ENCODE measurements at places on chromosomes 6 and 20.

DNA sequence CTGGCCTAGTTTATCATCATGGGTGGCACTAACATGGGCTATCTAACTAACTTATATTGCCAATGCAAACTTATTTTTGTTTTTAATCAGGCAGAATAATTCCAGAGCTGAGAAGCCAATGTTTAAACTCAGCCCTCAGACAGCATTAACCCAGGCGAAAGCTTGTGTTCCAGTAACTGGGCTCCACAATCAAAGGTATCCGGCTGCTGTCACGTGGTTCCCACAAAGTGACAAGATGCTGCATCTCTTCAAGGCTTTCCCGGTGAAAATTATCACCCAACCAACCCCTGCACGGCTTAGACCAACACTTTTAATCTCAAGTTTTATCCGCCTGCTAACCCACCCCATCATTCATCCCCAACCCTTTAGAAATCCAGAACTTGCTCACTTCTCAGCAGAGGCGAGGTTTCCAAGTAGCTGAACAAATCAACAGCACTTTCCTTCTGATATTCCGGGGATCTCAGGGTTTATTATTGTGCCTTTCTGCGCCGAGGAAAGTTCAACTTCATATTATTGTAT is 885 bp downstream of the MTCL3 start:
- no peak for DNase-seq

- no peak for DNase-seq
Measured at GRCh38 chr6:116008470-116009243, 52.0 kb downstream of the FRK start.

DNA sequence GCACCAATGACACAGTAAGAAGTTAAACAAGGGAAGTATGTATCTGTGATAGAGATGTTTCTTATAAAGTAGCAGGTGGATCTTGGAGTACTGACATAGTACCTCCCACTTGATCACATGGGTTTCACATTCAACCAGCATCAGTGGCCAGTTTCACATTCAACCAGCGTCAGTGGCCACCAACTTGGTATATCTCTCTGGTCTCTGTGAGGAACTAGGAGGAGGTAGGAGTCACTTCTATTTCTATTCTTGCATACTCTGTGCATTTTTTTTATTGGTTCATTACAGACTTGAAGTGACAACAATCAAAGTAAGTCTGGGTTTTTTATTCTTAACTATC is 200.3 kb upstream of the SIM1 start:
- no peak for DNase-seq

- no peak for DNase-seq
Measured at GRCh38 chr6:30020626-30021025, 40.4 kb upstream of the POLR1H start.

DNA sequence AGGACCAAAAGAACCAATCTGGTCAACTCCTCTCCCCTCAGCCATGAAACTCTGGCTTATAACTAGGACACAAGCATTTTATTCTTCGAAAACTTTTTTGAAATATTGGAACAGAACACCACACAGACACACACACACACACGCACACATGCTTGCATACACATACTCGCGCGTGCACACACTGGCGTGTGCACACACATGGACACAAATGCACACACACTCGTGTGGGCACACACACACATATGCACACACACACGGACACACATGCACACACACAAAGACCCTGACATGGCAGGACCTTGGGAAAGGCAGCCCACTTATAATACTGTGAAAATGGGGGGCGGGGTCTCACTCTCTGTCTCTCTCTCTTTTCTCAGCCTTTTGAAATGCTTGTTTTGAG is 63.9 kb downstream of the TMEM242 start:
- DNase-seq, result no peak

DNA sequence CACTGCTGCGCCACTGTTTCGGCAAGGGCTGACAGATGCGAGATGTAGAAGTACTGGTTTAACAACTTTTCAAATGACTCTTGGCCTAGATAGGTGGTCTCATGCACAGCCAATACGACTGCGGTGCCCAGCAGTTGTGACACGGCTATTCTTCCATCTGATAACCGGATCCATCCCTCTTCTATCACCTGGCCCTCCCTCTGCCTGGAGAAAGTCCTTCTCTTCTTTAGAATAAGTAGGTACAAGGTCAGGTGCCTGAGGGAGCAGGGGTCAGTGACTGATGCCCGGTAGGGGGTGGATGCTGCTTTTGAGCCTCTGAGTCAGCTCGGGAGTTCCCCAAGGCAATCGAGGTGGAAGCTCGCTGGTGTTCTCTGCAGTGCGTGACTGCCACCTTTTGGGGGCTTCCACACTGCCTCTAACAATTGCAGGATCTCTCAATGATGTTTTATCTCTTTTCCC is 166.8 kb upstream of the GRIK2 start:
- no peak for DNase-seq

- DNase-seq, result no peak
Measured at GRCh38 chr20:3783068-3783489, 1.8 kb upstream of the SPEF1 start.

DNA sequence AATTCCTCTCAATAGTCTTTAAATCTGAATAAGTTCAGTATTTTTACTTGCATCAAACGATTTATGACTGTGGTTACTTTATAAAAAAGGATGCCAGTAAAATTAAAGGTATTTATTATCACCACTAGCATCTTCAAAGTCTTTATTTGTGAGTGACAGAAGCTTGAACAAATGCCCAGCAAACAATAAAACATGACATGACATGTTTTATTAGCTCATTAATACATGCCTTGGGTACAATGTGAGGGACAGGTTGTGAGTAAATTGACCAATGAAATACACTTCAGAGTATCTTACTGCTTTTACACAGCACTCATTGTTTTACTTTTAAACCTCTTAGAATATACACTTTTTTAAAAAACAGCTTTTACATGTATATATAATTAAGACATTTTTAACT is 113.4 kb upstream of the BEND3 start:
- DNase-seq, result no peak
